Astrocyte (in vitro differentiated cells and primary cell): ENCODE measurements at places on chromosomes 3 and 15. TPM values are rescaled to one million over a fixed set of nuclear protein-coding genes. Genes with fewer than 3 reads are reported as not detected.
A peak's percentile ranks its signal among the peaks of the same experiment; 100 is the strongest.

- DNase-seq, result no peak
- no peaks in the 10 kb centered on the region for H3K36me3 ChIP-seq
- H3K27ac ChIP-seq, result no peak overlapping the region
Observed at GRCh38 chr3:76760336-76760735, 279.6 kb upstream of the ROBO2 start.

- H3K27me3 ChIP-seq, result no peaks in the 10 kb centered on the region
- H3K36me3 ChIP-seq, result no peaks in the 10 kb centered on the region
- peaks cover 14% of the 10 kb centered on the region for H3K4me1 ChIP-seq
- peak overlapping the region; percentile 97 for H3K4me3 ChIP-seq
- peak; percentile 26 for DNase-seq
Observed at GRCh38 chr15:29268706-29269484, 727 bp downstream of the NSMCE3 start.

GRCh38 chr3:69865925-69866679 is 126.8 kb downstream of the MITF start:
- no peak overlapping the region for H3K4me3 ChIP-seq
- no peaks in the 10 kb centered on the region for H3K27me3 ChIP-seq
- DNase-seq, result no peak
- H3K36me3 ChIP-seq, result no peaks in the 10 kb centered on the region
- H3K27ac ChIP-seq, result no peak overlapping the region

The SAMMSON gene
- not detected in 2 replicates for total RNA-seq

GRCh38 chr3:57730682-57731081 is 25.4 kb upstream of the SLMAP start:
- H3K4me3 ChIP-seq, result no peak overlapping the region
- H3K4me1 ChIP-seq, result peaks cover 2% of the 10 kb centered on the region
- H3K27me3 ChIP-seq, result no peaks in the 10 kb centered on the region
- no peak for DNase-seq
- H3K36me3 ChIP-seq, result no peaks in the 10 kb centered on the region

GRCh38 chr3:156433910-156434309 is 121.0 kb downstream of the SSR3 start:
- no peak overlapping the region for H3K4me3 ChIP-seq
- H3K27ac ChIP-seq, result no peak overlapping the region
- peak; percentile 46 for DNase-seq
- H3K36me3 ChIP-seq, result no peaks in the 10 kb centered on the region
- no peaks in the 10 kb centered on the region for H3K27me3 ChIP-seq

GRCh38 chr3:151864423-151865101 is 8.9 kb upstream of the SUCNR1 start:
- H3K4me1 ChIP-seq, result peaks cover 9% of the 10 kb centered on the region
- H3K36me3 ChIP-seq, result no peaks in the 10 kb centered on the region
- no peak overlapping the region for H3K4me3 ChIP-seq
- peak; percentile 81 for DNase-seq
- no peaks in the 10 kb centered on the region for H3K27me3 ChIP-seq
- peak overlapping the region; percentile 37 for H3K27ac ChIP-seq

DNA sequence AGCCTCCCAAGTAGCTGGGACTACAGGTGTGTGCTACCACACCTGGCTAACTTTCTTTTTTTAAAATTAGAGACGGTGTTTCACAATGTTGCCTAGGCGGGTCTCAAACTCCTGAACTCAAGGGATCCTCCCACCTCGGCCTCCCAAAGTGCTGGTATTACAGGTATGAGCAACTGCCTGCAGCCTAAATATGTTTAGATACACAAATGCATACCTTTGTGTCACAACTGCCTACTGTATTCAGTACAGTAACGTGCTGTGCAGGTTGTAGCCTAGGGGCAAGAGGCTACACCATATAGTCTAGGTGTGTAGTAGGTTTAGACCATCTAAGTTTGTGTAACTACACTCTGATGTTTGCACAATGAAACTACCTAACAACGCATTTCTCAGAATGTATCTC is 9.5 kb upstream of the PAK6 start:
- H3K4me3 ChIP-seq, result no peak overlapping the region
- no peak overlapping the region for H3K27ac ChIP-seq
- H3K27me3 ChIP-seq, result no peaks in the 10 kb centered on the region

- peak; percentile 20 for DNase-seq
- H3K4me3 ChIP-seq, result no peak overlapping the region
- no peaks in the 10 kb centered on the region for H3K4me1 ChIP-seq
Observed at GRCh38 chr15:46413799-46414198, 779.0 kb downstream of the SQOR start.

GRCh38 chr3:191358929-191359328 is 28.6 kb upstream of the UTS2B start:
- H3K27me3 ChIP-seq, result no peaks in the 10 kb centered on the region
- H3K4me3 ChIP-seq, result no peak overlapping the region
- H3K36me3 ChIP-seq, result peaks cover 49% of the 10 kb centered on the region
- DNase-seq, result no peak

DNA sequence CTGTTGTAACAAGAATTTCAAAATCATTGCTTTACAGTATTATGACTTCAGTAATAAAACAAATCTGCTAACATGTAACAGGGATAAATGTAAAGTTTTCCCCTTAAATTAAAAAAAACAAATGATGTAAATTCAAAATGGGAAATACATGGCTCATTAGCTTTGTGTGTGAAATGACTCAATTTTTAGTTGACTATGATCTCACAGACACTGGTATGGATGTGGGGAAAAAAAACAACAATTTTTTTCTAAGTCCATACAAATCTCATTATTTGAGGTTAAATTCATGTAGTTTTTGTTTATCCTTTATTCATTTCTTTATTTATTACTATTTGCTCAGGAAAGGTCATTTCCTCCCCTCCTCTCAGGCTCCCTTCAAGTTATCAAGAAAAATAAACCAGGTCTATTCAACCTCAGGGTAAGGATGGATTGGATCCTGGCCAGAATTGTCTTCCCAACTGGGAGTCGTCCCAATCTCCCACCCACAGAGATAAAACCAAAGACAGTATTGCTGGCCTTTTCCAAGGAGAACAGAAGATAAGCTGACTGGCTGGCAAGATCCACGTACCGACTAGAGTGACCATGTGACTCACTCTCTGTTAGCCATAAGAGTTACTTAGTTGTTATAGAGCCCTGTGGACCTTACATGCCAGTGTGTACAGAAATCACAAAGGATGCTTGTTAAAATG is 373.3 kb downstream of the GAP43 start:
- peak; percentile 80 for DNase-seq
- H3K4me1 ChIP-seq, result peaks cover 36% of the 10 kb centered on the region
- no peaks in the 10 kb centered on the region for H3K36me3 ChIP-seq
- no peak overlapping the region for H3K4me3 ChIP-seq
- H3K27me3 ChIP-seq, result no peaks in the 10 kb centered on the region

GRCh38 chr15:88661761-88662556 is 23.1 kb downstream of the ISG20 start:
- H3K27me3 ChIP-seq, result no peaks in the 10 kb centered on the region
- H3K36me3 ChIP-seq, result no peaks in the 10 kb centered on the region
- no peak overlapping the region for H3K4me3 ChIP-seq
- no peak for DNase-seq
- H3K4me1 ChIP-seq, result peaks cover 15% of the 10 kb centered on the region

The AQP9 gene
- total RNA-seq, result not detected in 2 replicates

GRCh38 chr3:25000971-25001591 is 427.0 kb upstream of the RARB start:
- H3K4me1 ChIP-seq, result no peaks in the 10 kb centered on the region
- DNase-seq, result peak; percentile 55
- H3K27ac ChIP-seq, result no peak overlapping the region
- H3K4me3 ChIP-seq, result no peak overlapping the region

The COLQ gene
- 1.2 and 1.7 TPM in 2 replicates for total RNA-seq

GRCh38 chr3:139533781-139534454 is 5.6 kb downstream of the RBP1 start:
- H3K36me3 ChIP-seq, result peaks cover 20% of the 10 kb centered on the region
- H3K27ac ChIP-seq, result peak overlapping the region; percentile 95
- H3K4me3 ChIP-seq, result peak overlapping the region; percentile 38
- H3K4me1 ChIP-seq, result peaks cover 74% of the 10 kb centered on the region
- peak; percentile 86 for DNase-seq

The SCN5A gene
- total RNA-seq, result 2.3 and 3.3 TPM in 2 replicates

- H3K4me1 ChIP-seq, result peaks cover 18% of the 10 kb centered on the region
- H3K27me3 ChIP-seq, result no peaks in the 10 kb centered on the region
- H3K27ac ChIP-seq, result peak overlapping the region; percentile 98
Observed at GRCh38 chr3:194671511-194671899, 486 bp downstream of the LSG1 start.

The ADPRH gene
- 2.6 and 3.1 TPM in 2 replicates for total RNA-seq

The MESP2 gene
- total RNA-seq, result not detected in 2 replicates

The ATP2B2 gene
- total RNA-seq, result 0.05 TPM in 1 of 2 replicates, not detected in the other

DNA sequence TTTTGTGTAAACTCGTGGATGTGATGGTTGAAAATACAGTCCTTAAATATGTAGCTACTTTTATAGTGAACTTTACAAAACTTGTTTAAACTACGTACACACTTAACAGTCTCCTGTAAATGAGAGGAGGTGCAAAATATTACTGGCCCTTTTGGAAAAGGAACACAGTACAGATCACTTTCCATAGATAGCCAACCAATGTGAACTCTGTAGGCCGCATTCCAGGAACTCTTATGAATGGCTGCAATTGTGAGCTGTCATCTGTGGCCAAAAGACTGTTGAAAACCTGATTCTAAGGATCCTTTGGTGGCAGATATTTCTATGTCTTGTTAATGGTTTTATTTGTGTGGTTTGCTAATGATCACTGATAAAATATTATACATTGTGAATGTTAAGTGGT is 6.2 kb downstream of the TSC22D2 start:
- H3K4me1 ChIP-seq, result peaks cover 20% of the 10 kb centered on the region
- peak overlapping the region; percentile 97 for H3K4me3 ChIP-seq
- no peaks in the 10 kb centered on the region for H3K36me3 ChIP-seq
- no peaks in the 10 kb centered on the region for H3K27me3 ChIP-seq
- DNase-seq, result peak; percentile 66
- peak overlapping the region; percentile 75 for H3K27ac ChIP-seq
